GM04503 (cell line): ENCODE measurements at places on chromosomes 12 and 14.

DNA sequence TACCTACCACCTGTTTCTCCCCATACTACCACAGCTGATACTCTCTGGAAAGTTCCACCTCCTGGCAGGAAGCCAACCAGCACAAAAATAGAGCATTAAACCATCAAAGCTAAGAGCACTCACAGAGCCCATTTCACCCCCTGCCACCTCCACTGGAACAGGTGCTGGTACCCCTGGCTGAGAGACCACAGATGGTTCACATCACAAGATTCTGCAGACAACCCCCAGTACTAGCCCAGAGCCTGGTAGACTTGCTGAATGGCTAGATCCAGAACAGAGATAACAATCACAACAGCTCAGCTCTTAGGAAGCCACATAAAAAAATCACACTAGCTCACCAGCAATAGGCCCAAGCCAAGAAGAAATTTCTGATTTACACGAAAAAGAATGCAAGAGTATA lies 855.2 kb downstream of the FSCB start:
- no peak for DNase-seq

GRCh38 chr12:43858096-43858495 lies 22.2 kb downstream of the TMEM117 start:
- no peak for DNase-seq

DNA sequence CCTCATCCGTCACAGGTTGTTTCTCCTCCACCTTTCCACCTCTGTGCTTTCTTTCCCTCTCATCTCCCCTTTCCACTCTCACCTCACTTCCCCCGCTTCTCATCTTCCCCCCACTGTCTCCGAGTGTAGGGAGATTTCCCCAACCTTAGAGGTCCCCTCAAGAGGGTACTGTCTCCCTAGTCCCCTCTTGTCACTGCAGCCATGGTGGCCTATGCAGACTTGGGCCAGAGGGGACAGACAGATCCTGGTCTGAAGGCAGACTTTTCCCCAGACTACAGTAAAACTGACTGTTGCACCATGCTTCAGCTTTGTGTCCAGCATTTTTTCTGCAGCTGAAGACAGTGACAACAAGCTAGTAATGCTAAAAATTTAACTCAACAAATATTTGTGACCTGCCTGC lies 41.2 kb downstream of the KANSL2 start:
- DNase-seq, result no peak

DNA sequence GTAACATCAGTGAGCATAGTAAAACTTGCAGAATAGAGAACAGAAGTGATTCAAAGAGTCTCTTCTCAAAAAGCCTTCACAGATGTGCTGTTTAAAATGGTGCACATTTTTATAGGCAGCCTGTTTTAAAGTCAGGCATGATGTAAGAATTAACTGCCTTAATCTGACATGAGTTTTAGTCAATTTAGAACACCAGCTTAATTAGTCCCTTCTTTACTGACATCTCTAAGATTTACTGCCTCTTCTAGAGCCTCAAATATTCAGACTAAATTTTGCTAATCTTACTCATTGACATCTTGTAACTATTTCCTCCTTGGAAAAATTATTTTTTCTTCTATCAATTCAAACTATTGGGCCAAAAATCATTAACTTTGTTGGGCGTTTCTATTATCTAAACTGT lies 782.5 kb downstream of the C12orf50 start:
- DNase-seq, result no peak

- DNase-seq, result no peak
Measured at GRCh38 chr14:72560889-72561493, 332.9 kb downstream of the DPF3 start.

DNA sequence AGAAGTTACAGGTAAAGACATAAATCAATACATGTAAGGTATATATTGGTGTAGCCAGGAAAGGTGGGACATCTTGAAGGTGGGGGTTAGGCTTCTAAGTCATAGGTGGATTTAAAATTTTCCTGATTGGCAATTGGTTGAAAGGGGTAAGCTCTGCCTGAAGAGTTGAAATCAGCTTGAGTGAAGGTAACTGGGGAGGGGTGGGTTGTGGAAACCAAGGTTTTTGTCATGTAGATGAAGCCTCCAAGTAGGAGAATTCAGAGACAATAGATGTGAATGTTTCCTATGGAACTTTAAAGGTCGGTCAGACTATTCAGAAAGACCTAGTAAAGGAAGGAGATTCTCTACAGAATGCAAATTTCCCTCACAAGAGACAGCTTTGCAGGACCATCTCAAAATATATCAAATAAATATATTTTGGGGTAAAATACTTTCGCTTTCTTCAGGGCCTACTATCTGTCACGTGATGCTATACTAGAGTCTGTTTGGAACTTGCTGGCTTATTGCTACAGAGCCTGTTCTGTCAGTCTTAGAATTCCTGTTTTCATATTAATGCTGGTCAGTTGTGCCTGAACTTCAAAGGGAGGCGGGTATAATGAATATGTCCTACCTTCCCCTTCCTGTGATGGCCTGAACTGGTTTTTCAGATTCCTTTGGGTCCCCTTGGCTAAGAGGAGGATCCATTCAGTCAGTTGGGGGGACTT lies 20.6 kb upstream of the SPATA7 start:
- DNase-seq, result no peak

DNA sequence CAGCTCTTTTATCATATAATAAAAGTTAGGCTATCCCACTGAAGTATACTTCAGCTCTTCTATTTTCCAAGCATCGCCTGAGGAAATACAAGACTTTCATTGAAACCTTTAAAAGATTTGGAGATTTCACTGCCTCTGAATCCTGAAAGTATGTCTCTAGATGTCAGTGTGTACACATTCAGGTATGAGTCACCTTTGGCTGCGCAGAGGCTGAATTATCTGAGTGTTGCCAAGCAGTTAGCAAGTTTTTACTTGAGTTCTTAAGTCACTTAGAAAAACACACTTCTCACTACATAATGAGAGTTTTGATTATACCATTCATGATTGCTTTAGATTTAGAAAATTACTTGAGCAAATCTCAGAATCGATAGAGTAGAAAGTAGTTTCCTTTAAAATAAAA lies 210.3 kb downstream of the TMTC2 start:
- DNase-seq, result no peak
